ENCODE measurements at places on chromosomes 2 and 18.

DNA sequence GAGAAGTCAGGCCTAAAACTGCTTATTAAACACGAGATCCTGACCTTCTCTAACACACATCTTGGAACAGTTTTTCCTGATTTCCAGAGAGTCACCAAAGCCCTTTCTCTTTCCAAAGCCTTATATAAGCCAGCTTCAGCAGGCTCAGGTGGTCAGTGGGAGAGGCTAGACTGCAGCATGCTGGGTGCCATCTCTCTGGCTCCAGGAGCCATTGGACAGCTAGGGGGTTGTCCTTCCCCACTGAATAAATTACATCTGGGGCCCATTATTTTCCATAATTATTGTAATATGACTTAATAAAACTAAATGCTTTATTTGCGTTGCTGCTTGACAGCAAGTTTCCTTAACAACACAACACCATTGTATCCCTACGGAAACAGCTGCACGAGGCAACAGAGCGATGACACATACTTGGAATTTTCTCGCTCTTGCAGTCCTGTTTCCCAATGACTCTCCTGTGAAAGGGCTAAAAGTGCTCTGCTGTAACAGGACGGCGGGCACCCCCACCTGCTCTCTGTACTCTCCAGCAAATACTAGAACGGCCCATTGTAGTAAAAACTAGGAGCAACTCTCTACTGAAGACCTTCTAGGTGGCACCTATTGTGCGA, 160.6 kb downstream of the RNF144A start:
- no peak for DNase-seq

DNA sequence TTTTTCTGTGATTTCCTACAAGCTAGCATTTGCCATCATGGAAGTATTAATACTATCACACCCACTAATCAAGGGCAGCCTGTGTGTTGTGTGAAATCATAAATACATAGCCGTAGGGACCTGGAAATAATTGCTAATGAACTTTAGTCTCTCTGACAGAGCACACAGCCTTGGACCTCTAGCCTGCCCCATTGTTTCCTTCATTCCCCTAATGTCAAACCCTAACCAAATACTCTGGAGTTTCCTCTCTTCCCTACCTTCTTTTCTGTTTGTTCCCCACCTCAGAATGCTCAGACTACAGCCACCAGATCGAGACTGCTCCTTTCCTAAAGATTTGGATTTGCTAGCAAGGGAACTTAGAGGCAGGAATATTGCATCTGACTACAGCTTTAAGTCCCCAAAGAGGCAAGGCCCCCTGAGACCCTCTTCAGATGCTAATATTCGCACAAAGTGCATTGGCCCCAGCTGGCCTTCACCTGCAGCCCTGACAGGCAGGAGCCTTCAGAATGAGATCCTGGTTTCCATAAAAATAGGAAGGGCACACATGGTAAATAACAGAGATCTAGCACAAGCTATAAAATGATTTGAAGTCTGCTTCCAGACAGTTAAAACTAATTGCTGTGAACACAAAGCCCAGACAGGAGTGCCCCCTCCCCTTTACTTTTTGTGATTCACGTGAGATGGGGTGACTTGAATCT, 279.2 kb upstream of the DCC start:
- DNase-seq = no peak

GRCh38 chr2:167265722-167266121, 377.4 kb downstream of the XIRP2 start:
- no peak for DNase-seq

GRCh38 chr2:236867441-236868260, 218.0 kb upstream of the COPS8 start:
- DNase-seq = no peak
